ENCODE measurements at places on chromosomes 4 and X.

DNA sequence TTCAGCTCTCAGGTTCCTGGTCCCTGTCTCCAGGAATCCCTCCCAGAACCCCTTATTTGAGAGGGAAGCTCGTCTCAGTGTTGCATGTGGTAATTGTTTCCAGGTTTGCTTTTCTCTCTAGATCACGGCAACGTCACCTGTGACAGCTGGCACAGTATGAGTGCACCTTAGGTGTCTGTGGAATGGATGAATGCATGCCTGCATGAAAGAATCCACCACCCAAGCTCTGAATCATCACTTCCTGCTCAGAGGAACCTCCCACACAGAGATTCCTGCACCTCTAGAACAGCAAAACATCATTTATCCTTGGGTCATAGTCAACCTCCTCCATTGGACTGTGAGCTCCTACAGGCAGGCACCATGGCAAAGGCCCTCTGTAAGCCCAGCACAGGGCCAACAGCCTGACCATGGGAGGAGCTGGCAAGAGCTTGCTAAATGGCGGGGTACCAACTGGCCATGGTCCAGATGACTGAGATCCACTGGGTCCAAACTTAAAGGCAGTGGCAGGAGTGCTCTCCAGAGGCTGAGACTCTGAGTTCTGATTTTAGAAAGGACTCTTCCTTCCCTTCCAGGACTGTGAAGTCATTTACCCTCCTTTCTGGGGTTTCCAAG, 116.2 kb downstream of the SLC2A9 start:
- no peak for DNase-seq

GRCh38 chrX:20132666-20133065, 9.0 kb downstream of the EIF1AX start:
- DNase-seq, result no peak

GRCh38 chr4:54176202-54176601, 52.9 kb upstream of the PDGFRA start:
- no peak for DNase-seq

DNA sequence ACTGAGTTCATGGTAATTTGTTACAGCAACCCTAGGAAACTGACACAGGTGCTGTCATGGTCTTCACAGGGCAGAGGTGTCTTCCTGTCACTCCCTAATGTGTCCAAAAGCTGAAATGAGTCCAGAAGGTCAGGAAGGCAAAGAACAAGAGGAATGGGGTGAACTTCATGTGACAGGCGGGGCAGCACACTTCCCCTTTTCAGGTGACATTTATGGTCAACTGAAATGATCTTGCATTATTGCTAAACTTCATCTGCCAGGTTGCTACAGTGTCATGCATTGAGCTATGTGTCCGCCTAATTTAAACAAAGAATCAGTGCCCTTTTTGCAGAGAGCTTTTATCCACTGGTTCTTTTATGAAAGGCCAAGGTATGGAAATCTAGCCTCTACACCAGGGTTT, 15.9 kb upstream of the CCDC149 start:
- DNase-seq, result no peak

DNA sequence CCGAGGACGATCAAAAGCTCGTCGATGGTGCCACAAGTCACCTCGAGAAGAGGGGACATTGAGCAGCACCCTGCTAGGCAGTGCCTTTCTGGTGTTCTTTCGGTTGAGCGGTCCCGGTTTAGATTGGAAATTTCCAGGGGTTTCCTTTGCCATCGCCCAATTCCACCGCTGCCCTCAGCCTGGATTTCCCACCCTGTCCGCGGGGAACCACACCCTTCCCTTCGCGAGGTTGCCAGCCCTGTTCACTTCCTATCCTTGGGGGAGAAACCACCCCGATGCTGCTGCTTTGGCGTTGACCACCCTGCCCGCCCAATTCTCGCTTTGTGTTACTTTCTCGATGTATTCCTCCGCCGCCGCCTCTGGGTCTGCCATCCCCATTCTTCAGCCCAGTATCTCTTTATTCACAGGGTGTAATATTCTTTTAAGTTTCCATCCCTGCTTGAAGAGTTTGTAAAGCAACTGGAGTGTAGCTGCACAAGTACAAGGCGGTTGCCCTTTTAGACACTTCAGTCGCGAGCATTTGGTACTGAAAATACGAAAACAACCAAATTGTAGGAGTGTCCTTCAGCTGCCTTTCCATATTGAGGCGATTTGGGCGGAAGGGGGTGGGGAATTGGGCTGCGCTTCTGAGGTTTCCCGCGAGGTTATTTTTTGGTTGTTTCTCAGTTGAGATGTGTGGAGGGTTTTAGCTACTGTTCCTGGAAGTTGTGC, 1.1 kb downstream of the OGT start:
- DNase-seq, result no peak

DNA sequence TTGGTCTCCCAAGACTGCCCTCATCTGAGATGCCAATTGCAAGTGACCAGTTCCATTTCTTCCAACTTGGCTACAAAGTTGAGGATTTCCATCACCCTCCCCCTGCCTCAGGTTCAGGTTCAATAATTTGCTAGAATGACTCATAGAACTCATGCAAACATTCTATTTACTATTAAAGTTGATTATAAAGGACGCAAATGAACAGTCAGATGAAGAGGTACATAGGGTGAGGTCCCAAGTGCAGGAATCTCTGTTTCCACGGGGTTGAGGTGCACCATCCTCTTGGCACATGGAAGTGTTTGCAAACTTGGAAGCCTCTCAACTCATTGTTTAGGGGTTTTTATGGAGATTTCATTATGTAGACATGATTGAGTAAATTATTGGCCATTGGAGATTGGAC, 41.0 kb downstream of the FGFBP1 start:
- DNase-seq, result no peak

- no peak for DNase-seq
Measured at GRCh38 chr4:24765376-24765988, 29.9 kb upstream of the SOD3 start.

DNA sequence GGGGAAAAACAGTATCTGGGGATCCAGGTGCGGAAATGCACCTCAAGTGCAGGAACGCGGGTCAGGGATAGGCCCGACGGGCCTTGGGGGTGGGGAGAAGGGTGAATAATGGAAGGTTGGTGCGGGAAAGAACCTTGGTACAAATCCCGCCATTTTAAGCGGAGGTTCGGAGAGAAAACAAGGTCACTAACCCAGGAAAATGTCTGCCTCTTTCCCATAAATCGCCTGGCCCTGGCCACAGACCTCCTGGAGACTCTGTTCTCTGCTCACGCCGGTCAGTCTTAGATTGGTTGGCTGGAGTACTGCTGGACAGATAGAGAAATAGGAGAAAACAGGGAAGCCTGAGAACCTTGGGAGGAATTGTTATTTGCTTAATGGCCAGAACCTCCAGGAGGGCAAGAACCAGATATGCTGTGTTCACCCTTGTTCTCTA, 897 bp upstream of the FBXL5 start:
- no peak for DNase-seq

DNA sequence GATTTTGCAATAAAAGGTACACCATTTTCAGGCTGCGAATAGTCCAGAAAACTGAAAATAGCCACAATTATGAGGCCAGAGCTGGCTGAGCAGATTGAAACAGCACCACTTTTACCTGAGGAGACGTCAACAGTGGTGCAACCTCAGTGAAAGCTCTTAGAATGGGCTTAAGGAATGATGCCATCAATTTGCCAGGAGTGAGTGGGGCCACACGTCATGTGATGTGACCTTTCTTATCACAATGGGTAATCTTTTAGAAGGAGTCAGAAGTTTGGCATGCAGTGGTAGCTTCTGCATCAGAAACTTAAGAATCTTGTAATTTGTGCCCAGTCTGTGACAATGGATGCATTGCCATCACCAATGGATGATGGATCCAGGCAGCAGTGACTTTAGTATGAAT, 27.6 kb downstream of the ZNF81 start:
- no peak for DNase-seq

- DNase-seq, result no peak
Measured at GRCh38 chr4:38489924-38490639, 173.9 kb upstream of the KLF3 start.

DNA sequence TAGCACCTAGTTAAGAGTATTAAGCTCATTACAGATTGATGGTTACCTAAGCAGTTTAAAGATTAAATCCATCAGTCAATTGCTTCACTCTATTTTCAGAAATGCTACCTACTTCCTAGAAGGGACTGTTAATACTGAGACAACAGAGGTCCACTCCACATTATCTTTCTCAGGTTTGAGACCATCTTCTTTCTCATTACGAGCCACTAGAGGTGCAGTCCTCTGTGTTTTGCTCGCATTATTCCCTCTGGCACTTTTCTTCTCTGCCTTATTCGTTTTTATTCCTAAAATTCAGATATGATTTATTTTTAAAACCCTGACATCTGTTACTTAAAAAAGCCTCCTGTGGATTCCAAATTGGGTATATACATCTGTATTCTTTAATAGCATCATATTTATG, 459.1 kb downstream of the FSTL5 start:
- no peak for DNase-seq

GRCh38 chr4:53119680-53120079, 246.2 kb downstream of the SCFD2 start:
- DNase-seq, result no peak

GRCh38 chrX:75603833-75604232, 81.0 kb upstream of the ZDHHC15 start:
- no peak for DNase-seq

DNA sequence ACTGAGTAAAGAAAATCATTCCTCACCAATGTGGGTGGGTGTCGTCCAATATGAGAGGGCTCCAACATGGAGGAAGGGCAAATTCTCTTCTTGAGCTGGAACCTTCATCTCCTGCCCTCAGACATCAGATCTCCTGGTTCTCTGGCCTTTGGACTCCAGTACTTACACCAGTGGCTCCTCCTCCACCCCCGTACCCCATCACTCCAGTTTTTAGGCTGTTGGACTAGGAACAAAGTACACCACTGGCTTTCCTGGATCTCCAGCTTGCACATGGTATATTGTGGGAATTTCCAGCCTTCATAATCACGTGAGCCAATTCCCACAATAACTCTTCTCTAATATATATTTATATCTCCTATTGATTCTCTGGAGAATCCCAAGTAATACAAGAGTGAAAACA, 196.9 kb downstream of the PDHA2 start:
- no peak for DNase-seq

DNA sequence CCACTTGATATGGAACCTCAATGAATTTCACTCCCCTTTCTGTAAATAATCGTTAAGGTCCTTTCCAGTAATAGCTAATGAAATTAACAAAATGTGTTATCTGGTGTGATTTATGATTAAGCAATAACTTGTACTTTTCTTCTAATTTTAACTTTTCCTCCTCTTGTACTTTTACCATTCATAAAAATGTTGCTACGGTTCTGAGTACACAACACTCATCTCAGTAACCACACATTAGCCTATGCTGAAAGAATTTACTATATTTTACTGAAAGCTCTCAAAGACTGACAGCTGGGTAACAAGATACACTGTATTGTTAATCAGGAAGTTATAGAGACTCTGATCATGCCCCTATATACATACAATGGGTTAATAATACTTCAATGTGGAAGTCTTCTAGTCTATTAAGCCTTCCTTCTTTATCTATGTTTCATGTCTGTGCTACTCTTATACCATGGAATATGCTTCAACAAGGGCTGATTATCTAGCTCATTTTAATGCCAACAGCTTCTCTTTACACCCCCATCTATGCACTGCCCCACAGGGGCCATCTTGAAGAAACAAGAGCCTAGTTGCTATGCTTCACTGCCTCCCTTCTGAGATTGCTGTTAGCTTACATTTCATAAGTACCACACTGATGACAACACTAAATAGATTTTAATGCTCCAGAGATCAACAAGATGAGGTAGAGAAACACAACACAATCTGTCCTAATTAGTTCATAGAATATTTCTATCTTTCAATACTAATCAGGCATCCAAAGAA, 39.1 kb downstream of the LAMP2 start:
- DNase-seq, result no peak

GRCh38 chr4:165723051-165723795, 149.8 kb upstream of the TLL1 start:
- DNase-seq, result no peak

DNA sequence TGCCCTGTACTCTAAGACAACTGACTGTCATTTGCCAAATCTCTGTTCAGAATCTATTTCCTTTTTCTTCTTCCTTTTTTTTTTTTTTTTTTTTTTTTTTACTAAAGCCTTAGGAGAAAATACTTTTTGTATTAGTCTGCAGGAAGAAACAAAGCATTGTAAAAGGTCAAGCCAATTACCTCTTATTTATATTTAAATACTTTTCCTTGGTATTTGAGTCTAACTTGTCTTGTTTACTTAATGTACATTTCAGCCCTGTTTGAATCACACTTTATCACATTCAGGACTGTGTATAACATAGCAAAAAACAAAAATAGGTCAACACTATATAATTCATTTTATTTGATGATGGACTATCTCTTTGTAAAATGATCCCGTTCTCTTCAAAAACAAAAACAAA, 262.2 kb downstream of the RPA4 start:
- DNase-seq, result no peak

DNA sequence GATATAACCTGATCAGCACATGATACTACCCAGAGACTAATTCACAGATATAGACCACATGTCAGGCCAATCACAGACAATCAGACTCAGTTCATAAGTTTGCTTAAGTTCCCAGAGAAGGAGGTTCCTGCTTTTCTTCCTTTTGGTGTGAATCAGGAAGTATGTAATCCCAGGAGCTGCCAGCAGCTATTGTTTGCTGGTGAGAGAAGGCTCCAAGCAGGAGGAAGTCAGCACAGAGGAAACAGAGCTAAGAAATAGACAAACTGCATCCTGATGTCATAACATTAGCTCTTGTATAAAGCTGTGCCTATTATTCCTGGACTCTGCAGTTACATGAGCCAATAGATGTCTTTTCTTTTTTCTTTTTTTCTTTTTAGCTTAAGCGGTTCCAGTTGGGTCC, 50.9 kb downstream of the UCHL1 start:
- DNase-seq, result no peak

DNA sequence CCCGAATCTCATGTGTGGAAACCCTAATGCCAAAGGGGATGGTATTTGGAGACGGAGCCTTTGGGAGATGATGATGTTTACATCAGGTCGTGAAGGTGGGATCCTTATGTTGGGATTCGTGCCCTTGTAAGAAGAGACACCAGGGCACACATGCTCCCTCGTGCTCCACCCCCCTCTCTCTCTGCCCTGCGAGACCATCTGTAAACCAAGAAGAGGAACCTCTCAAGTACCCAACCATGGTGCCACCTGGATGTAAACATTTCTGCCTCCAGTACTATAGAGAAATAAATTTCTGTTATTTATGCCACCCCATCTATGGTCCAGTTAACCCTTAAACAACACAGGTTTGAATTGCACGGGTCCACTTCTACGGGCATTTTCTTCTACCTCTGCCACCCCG, 179.4 kb downstream of the DHRSX start:
- no peak for DNase-seq

GRCh38 chr4:30182786-30183185, 537.4 kb upstream of the PCDH7 start:
- DNase-seq, result no peak
